ENCODE measurements at places on chromosomes 5 and 9. TPM values are rescaled to one million over a fixed set of nuclear protein-coding genes. Genes with fewer than 3 reads are reported as not detected.

- H3K27ac ChIP-seq, result no peak overlapping the region
- DNase-seq, result peak; percentile 79
- no peak overlapping the region for H3K4me3 ChIP-seq
- H3K27me3 ChIP-seq, result no peaks in the 10 kb centered on the region
- H3K4me1 ChIP-seq, result peaks cover 14% of the 10 kb centered on the region
- H3K36me3 ChIP-seq, result peaks cover 13% of the 10 kb centered on the region
Measured at GRCh38 chr9:95458666-95459065, 58.1 kb downstream of the PTCH1 start.

DNA sequence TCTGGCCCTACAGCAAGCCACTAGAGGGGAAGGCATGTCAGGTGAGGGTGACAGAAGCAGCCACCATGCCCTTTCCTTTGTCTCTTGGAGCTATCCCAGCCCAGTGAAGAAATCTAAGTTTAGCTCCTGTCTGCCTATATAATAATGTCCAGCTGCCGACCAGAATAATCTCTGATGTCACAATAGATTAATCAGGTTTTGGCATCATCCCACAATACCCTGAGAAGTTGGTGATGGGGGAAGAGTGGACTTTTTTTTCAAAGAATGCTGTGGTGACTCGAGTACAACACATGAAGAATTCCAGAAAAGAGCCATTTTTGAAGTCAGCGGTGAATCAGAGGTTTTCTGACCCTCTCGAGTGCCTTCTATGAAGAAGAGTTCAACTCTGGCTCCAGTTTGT, 1.7 kb upstream of the TSLP start:
- no peaks in the 10 kb centered on the region for H3K4me1 ChIP-seq
- DNase-seq, result no peak
- no peaks in the 10 kb centered on the region for H3K36me3 ChIP-seq
- no peak overlapping the region for H3K4me3 ChIP-seq
- H3K27ac ChIP-seq, result no peak overlapping the region
- peaks cover 76% of the 10 kb centered on the region for H3K27me3 ChIP-seq

DNA sequence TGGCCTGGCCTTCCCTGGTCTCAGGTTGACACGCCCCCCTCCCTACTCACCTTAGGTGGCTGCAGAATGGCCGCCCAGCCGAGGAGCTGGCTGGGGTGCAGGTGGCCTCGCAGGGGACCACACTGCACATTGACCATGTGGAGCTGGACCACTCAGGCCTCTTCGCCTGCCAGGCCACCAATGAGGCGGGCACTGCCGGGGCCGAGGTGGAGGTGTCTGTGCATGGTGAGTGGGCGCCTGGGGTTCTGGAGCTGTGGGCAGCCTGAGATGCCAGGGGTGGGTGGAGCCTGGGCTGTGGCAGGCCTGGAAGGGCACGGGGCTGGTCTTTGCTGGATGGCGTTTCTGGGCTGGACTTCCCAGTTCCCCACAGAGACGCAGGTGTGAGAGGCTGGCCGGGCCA, 88.7 kb upstream of the ASS1 start:
- no peak overlapping the region for H3K4me3 ChIP-seq
- DNase-seq, result no peak
- H3K27me3 ChIP-seq, result no peaks in the 10 kb centered on the region
- no peak overlapping the region for H3K27ac ChIP-seq
- H3K36me3 ChIP-seq, result no peaks in the 10 kb centered on the region

DNA sequence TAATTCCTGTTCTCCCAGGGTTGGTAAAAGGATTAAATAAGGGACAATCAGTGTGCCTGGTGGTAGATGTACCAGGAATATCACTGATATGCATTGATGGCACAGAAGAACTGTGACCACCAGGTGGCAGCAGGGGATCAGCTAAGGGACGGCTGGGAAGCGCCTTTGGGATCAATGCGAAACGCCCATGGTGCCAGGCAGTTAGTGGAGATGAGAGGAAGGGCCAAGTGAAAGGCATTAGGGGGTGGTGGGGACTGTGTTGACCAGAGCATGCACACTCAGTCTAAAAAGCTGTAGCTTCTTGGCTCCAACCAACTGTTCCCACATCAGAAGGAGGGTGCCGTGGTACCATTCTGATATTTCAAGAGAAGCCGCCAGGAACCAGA, 55.6 kb downstream of the ARHGEF37 start:
- peak; percentile 69 for DNase-seq
- no peaks in the 10 kb centered on the region for H3K4me1 ChIP-seq
- no peaks in the 10 kb centered on the region for H3K27me3 ChIP-seq

DNA sequence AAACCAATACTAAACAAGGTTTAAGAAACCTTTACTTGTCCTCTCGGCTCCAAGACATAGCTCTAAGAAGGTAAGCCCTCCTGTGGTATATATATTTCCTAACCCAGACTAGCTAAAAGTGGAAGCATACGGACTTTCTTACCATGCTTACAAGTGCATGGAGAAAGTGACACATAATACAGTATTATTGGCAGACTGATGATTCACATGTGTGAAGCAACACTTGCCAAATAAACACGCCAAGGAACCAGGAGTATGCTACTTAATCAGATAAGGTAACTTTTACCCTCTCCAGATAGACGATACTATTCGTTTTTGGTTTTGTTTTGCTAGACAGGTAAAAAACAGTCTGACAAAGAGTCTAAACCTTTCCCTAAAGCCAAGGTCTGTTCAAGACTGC, 264.1 kb downstream of the MLLT3 start:
- DNase-seq, result no peak
- H3K36me3 ChIP-seq, result no peaks in the 10 kb centered on the region
- H3K4me1 ChIP-seq, result peaks cover 3% of the 10 kb centered on the region

GRCh38 chr5:36378551-36378950, 76.8 kb upstream of the RANBP3L start:
- no peaks in the 10 kb centered on the region for H3K36me3 ChIP-seq
- H3K4me1 ChIP-seq, result peaks cover 10% of the 10 kb centered on the region
- DNase-seq, result no peak
- H3K4me3 ChIP-seq, result no peak overlapping the region

GRCh38 chr5:94690778-94691177, 72.3 kb downstream of the SLF1 start:
- H3K27me3 ChIP-seq, result no peaks in the 10 kb centered on the region
- peaks cover 2% of the 10 kb centered on the region for H3K36me3 ChIP-seq
- H3K4me3 ChIP-seq, result no peak overlapping the region
- no peak overlapping the region for H3K27ac ChIP-seq

GRCh38 chr9:128412120-128412790, 8.4 kb upstream of the CERCAM start:
- no peak overlapping the region for H3K27ac ChIP-seq
- DNase-seq, result no peak
- no peak overlapping the region for H3K4me3 ChIP-seq
- no peaks in the 10 kb centered on the region for H3K36me3 ChIP-seq
- H3K4me1 ChIP-seq, result no peaks in the 10 kb centered on the region

GRCh38 chr5:36877667-36878391, 1.3 kb downstream of the NIPBL start:
- DNase-seq, result no peak
- peak overlapping the region; percentile 98 for H3K27ac ChIP-seq
- H3K4me1 ChIP-seq, result peaks cover 63% of the 10 kb centered on the region
- no peaks in the 10 kb centered on the region for H3K27me3 ChIP-seq
- H3K36me3 ChIP-seq, result no peaks in the 10 kb centered on the region

DNA sequence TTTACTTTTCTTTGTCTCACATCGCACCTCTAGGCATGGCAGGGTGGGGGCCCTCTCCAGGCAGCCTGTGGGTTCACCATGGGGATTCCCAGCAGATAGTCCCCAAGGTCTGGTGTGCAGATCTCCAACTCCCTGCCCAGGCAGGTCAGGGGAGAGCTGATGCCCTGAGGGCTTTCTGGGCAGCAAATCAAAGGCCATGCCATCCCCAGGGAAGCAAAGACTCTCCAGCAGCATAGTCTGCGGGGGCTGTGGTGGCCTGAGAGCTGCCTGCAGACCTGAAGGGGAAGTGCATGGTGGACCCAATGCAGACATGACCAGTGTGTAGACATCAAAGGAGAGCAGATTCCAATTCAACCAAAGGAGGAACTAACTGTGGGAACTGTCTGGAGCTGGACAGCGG, 7.7 kb downstream of the NEURL1B start:
- DNase-seq, result no peak
- no peaks in the 10 kb centered on the region for H3K36me3 ChIP-seq
- H3K4me1 ChIP-seq, result peaks cover 8% of the 10 kb centered on the region
- H3K4me3 ChIP-seq, result no peak overlapping the region
- peaks cover 2% of the 10 kb centered on the region for H3K27me3 ChIP-seq

GRCh38 chr9:98341157-98342097, 86.0 kb upstream of the TBC1D2 start:
- no peaks in the 10 kb centered on the region for H3K36me3 ChIP-seq
- H3K4me3 ChIP-seq, result no peak overlapping the region
- H3K27ac ChIP-seq, result no peak overlapping the region
- H3K4me1 ChIP-seq, result no peaks in the 10 kb centered on the region

DNA sequence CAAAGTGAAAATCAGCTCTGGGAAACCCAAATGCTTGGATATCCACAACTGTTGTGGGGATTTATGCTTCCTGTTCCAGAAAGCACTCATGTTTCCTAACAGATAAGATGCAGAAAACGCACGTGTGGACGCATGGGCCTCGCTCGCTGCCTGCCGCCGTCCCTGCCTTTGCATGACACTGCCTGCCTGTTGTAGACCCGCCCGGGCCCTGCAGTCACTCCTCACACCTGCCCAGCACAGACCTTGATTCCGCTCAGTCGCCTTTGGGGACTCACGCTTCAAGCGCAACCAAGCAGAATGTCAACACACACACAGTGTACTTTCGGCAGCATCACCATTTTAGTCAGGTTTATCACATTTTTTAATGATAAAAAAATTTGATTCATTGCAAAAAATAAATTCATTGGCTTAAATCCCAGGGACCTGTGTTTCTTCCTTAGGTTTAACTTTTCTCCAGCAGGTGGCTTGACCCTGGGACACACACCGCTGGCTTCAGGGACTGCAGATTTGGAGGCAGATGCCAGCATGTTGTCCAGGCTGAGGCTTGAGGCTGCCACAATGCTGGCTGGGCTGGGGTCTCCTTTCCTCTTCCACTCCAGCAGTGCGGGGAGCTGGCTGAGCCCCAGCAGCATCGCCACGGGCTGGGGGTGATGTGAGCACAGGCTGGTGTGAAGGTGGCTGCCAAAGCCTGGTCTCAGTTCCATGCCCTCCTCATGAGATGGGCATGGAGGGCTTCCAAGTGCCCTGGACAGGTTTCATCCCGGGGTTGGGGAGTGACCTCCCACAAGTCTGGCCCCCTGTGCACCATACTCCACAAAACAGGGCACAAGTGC, 416.9 kb upstream of the IRX4 start:
- no peaks in the 10 kb centered on the region for H3K27me3 ChIP-seq
- no peak overlapping the region for H3K4me3 ChIP-seq
- H3K36me3 ChIP-seq, result no peaks in the 10 kb centered on the region

The SPATA31C1 gene
- not detected for polyA plus RNA-seq

The DENND1A gene
- 10.0 TPM for polyA plus RNA-seq

The NUTM2G gene
- polyA plus RNA-seq, result 1.2 TPM

The PCDHB6 gene
- polyA plus RNA-seq, result 2.7 TPM

All from left lung (tissue), 14 donors.